Esophagus mucosa (tissue), 1 donor: ENCODE measurements at places on chromosomes 1 and 21. TPM values are rescaled to one million over a fixed set of nuclear protein-coding genes. Genes with fewer than 3 reads are reported as not detected.

GRCh38 chr1:58104960-58105359, 441.6 kb downstream of the OMA1 start:
- ATAC-seq: no peak

TTC39A gene
- total RNA-seq: 32.6 TPM

DNA sequence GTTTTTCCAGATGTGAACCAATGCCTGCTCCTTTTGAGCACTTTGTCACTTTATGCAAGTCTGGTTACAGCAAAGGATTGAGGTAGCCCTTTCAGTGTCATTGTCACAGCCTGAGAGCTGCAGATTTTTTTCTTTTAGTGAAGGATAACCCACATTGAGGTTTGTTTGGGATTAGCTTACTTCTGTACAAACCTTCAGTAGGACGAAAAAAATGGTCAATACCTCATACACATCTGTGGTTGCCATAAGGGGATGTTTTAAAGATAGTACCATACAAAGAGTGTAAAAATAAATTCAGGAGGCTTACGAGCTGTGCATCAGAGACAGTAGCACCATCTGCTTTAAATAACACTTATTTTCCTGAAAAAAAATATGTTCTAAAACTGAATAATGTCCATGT, 566.0 kb downstream of the AJAP1 start:
- ATAC-seq: no peak

EPHB2 gene
- total RNA-seq: 2.2 TPM

DNA sequence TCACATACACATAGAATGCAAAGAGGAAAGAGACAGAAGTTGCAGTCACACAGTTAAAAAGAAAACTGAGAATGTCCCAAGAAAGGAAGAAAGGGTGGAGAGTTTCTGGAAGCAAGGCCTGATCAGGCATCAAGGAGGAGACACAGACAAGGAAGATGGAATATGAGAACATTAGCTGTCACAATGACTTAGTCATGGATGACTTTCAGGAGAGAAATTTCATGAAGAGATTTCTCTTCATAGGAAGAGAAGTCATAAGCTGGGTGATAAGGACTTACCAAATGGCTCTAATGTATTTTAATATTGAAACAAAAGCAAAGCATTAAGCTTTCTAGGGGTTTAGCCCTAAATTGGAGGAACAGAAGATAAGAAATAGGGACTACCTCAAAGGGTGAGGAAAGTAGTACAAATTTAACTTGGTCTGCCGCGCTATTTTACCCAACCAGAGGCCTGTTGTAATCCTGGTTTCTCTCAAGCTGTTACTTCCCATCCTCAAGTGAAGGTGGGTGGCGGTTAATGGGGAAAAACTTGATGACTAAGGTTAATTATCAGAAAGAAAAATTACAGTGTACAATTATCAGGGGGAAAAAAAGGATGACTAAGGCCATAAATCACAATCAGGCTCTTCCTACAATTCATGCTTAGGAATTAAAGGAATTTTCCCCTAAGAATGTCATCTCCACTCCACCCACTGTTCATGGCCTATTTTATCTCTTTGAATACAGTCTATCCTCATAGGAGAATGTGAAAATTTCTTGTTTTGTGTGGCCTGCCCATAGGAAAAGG, 93.9 kb upstream of the ADGRL2 start:
- ATAC-seq: peak; percentile 41

SPRR2G gene
- total RNA-seq: 0.68 TPM

GRCh38 chr1:92951141-92951582, 10.1 kb downstream of the DIPK1A start:
- ATAC-seq: peak; percentile 57
